ENCODE measurements at places on chromosomes 2 and 18. TPM values are rescaled to one million over a fixed set of nuclear protein-coding genes. Genes with fewer than 3 reads are reported as not detected.

The GPAT2 gene
- total RNA-seq, result 5.6 TPM

The TDRD15 gene
- not detected for total RNA-seq

The RAD51AP2 gene
- not detected for total RNA-seq

The CCDC93 gene
- total RNA-seq, result 17.7 TPM

The SCYGR4 gene
- total RNA-seq, result not detected

The IRS1 gene
- total RNA-seq, result under 0.01 TPM

The LANCL1 gene
- 22.1 TPM for total RNA-seq

The SPC25 gene
- 1.4 TPM for total RNA-seq

The SERPINB3 gene
- total RNA-seq, result not detected

The FBXO36 gene
- 1.2 TPM for total RNA-seq

The NEMP2 gene
- 2.1 TPM for total RNA-seq

The PSMA8 gene
- not detected for total RNA-seq

The NEU2 gene
- total RNA-seq, result not detected

The EMX1 gene
- not detected for total RNA-seq

The MAP2 gene
- 11.2 TPM for total RNA-seq

The ADAM17 gene
- total RNA-seq, result 45.8 TPM

The BMP10 gene
- not detected for total RNA-seq

The G6PC2 gene
- not detected for total RNA-seq

The VWC2L gene
- total RNA-seq, result not detected

The REG1B gene
- not detected for total RNA-seq

The WDFY1 gene
- 93.8 TPM for total RNA-seq

The MC4R gene
- total RNA-seq, result not detected

The UGT1A5 gene
- total RNA-seq, result not detected

The WIPF1 gene
- 13.9 TPM for total RNA-seq
